NCI-H1417 treated with DMSO at 0.1 percent for 48 hours (cell line): ENCODE measurements at places on chromosomes 3 and 15.

DNA sequence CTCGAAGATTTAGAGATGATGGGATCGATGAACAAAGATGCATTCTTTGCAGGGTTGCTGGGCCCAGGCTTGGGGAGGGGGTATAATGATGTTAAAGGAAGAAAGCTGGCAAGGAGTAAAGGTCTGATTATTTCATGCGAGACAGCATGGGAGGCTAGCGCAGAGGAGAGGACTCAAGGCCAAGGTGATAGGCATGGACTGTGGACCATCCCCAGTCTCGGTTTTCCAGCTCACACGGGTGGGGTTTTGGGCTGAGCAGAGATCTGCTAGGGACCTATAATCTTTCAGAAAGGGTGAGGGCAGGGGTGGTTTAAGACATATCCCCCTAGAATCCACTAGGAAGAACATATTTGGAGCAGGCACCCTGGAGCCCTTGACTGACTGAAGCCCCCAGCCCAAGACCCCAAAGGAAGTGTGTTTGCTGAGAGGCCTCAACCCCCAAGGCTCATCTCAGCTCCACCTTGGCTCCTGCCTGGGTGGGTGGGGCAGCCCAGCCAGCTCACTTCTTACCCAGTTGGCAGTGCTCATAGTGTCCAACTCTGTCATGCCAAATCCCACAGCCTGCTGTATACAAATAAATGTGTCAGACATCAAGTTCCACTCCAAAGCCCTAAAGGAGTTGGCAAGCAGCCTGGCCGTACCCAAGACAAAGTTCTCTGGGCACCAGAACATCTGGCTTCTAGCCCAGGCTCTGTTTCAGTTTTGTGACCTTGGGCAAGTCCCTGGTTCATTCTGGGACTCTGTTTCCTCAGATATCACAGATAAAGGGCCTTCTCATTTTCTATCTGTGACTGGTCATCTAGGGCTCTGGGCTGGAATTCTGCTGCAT is 17.9 kb downstream of the ACSBG1 start:
- no peak for DNase-seq

DNA sequence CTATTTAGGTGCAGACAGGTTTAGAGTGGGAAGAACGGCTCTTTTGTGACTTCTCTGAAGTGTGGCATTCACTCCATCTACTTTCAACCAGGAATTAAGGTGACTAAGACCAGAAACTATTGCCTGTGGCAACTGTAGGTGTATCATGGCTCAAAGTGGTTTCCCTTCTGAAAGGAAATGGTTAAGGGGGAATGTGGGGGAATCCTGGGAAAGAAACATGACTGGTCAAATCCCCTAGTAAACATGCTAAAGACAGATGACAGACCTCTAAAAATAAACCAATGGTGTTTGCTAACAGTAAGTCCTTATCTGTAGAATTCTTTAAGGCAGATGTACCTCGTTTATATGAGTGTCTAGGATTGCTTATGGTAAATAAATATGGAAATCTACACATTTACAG is 56.9 kb downstream of the MEGF11 start:
- no peak for DNase-seq

DNA sequence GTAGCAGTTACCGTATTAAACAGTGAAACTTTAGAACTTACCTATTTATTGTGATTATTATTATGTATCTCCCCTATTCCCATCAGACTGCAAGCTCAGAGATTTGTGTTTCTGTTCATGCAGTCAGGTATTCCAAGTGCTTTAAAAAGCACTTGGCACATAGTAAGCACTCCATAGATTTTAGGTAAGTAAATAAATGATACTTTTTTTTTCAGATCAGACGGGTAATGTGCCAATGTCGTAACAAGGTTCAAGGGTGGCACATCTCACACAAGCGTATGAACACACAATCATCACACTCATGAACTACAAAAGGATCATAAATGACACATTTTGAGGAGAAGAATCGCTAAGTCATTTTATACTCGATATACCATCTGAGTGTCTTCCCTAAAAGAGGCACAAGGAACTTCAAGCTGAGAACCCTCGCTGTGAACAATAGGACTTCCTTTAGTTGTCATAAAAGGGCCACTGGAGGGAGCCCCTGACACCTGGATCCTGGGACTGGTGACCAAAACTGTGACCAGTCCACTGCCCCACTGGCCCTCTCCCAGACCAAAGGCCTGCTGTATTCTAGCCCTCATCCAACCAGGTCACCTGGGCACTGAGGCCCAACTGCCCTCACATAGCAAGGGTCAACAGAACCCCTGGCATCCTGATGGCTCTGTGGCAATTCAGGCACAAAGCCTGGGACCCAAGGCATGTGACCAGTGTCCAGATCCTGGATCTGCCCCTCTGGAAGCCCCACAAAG is 32.1 kb downstream of the KIF9 start:
- DNase-seq = no peak

DNA sequence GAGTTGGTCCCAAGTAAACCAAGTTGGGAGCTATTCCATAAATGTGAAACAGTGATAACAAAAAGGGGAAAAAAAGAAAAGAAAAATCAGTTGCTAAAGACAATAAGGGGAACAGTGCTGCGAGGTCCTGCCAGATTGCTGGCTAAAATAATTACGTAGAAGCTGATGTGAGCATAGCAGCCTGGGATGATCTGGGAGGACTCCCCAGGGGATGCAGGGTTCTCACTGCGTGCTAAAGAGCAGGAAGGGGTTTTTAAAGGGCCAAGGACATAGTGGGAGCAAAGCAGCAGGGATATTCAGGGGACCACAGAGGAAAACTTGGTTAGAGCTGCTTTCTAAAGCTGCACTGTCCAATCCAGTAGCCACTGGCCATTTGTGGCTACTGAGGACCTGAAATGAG is 133.0 kb upstream of the UMPS start:
- no peak for DNase-seq

DNA sequence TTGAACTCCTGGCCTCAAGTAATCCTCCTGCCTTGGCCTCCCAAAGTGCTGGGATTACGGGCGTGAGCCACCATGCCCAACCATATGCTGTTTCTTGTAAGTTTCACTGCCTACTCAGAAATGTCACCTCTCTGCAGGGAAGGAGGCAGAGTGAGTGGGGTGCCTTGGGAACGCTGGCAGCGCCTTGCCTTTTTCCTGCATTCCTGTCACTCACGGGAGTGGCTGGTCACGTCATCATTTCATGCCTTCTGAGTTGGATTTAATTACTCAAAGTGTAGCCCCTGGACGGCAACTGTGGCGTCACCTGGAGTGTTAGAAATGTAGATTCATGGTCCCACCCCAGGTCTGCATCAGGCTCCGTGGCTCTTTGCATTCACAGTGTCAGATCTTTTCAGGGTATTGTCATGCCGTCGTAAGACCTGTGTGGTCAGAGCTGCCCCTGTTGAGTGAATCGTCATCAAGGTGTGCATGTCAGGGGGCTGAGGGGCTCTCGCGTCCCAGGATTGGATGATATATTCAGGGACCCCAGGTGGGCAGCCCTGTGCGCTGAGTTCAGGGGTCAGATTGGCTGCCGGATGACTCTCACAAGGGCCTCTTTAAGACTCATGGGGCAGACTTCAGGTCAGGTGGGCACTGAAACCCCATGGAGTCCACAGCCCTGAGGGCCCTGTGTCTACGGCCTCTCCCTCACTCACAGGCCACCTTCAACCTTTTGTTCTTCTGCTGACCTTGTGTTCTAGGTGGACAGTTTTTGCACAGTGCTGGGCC is 65.9 kb upstream of the KLHL25 start:
- no peak for DNase-seq

- no peak for DNase-seq
Observed at GRCh38 chr15:99582508-99582960, 16.8 kb downstream of the MEF2A start.

DNA sequence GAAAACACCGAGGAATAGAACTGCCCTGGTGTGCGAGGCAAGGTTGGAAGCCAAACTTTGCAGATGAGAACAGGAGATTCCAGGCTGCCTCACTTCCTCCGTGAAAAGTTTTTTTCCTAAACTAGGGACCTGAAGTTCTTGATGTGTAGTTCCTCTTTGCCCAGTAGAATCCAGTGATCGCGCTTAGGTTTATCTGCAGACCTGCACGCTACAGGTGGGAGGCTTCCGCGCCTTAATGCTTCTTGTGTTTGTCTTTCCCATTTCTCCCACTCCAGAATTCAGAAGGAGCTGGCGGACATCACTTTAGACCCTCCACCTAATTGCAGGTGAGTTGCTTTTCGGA is 5.4 kb downstream of the UBE2E1 start:
- no peak for DNase-seq

DNA sequence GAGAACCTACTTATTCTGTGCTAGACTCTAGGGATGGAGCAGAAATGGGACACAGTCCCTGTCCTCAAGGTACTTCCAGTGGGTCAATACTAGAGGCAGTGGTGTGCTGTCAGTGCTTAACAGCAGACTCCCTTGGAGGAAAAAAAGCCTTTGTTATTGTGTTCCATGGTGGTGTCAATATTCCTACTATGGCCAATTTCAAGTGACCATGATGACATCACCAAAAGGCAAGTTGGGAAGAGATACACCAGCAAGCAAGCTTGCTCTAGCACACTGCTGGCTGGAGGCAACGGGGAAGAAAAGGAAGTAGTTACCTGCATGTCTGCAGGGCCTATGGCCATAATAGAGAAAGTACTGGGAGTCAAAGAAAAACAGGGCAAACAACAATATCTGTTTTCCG is 89.6 kb upstream of the ETV5 start:
- no peak for DNase-seq

- no peak for DNase-seq
Observed at GRCh38 chr3:47475029-47475569, 642 bp downstream of the SCAP start.

- DNase-seq = no peak
Observed at GRCh38 chr15:94212291-94212690, 19.1 kb upstream of the MCTP2 start.

DNA sequence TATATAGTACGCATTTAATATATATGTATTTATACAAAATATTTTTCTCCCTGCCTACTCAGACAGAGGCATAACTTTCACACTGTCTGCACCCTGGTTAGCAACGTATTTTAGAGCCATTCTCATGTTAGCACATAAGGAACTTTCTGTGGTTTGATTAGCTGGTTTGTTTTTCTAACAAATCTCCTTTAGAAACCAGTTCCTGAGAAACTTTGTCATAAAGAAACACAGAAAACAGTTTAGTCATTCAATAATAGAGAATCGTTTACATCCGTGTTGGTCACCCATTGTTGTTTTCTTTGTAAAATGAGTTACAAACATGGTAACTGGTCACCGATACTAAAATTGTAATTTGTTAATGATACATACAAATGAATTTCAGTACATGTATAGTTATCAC is 5.9 kb upstream of the NGRN start:
- DNase-seq = no peak

DNA sequence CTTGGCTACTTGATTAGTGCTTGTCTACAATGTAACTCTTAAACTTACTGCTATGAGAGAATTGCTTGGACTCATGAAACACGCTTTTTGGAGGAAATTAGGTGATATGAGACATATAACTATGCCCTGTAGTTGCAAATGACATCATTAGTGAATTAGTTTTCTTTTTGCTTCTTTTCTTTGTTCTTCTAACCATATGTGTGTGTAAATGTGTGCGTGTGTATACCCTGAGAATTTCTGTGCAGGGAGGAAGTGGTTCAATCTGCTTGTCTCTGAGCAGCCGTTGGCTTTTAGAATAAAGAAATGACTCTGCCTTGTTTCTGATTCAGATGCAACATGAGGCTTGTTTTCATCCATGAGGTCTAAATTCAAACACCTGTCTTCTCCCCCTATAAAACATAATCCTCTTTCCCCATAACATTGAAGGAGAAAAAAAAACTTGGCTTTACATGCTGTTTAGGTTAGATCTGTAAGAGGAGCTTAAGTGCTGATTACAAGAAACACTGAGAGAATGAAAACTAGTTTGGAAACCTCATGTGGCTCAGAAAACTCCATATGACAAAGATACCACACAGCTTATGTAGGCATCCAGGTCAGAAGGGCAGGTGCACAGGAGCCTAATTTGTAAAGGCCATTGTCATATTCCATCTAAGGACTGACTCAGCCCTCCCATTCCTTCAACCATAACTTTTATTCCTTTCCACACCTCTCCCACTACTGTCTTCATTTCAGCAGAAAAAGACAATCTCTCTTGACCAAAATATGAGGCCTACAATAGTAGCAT is 30.5 kb upstream of the BLM start:
- DNase-seq = no peak

- no peak for DNase-seq
Observed at GRCh38 chr15:40499931-40500330, 29.1 kb downstream of the CHST14 start.

GRCh38 chr3:14147617-14148016 is 22.8 kb downstream of the TMEM43 start:
- DNase-seq = no peak

DNA sequence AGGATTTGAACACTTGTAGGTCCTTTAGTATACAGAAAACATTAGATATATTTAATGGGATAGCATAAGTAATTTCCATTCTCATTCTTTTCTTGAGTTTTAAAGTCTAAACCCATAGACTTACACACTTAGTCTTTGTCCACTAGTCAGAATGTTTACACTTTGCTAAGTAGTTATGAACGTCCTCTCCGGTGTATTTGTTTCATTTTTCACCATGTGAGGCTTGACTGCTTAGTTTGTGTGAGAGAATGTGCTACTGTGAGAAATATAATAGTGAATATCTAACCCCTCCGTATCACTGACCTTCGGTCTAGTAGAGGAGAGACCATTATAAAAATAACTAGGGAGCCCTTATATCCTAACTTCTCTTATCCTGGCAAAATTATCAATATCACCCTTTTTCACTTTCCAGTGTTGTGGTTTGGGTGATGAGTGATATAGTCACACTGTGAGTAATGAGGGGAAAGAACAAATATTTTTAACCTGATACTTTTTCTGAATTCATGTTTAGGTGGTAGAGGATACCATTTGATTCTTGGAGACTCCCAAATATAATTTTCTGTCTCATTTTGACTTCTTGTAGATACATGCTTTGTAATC is 122.4 kb downstream of the UBE2E2 start:
- DNase-seq = no peak
